ENCODE measurements at places on chromosomes 1 and 21. TPM values are rescaled to one million over a fixed set of nuclear protein-coding genes. Genes with fewer than 3 reads are reported as not detected.

DNA sequence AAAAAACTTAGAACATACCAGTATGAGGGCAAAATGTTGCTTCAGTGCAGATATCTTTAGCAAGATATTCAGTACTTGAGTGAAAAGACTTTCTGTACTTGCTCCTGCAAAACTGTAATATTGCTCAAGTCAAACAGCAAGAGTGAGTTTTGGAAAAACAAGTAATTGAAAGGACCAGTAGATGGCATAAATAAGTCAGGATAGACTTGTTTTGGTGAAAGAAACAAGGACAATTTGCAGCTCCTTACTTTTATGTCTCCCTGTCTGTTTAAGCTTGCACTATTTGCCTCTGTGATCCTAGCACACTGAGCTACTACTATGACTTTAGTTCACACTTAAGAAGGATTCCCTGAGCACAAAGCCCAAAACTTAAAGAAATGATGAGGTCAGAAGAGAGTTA is 39.1 kb downstream of the IFI44 start:
- DNase-seq: no peak
- H3K36me3 ChIP-seq: no peaks in the 10 kb centered on the region
- no peaks in the 10 kb centered on the region for H3K27me3 ChIP-seq
- H3K4me3 ChIP-seq: no peak overlapping the region

DNA sequence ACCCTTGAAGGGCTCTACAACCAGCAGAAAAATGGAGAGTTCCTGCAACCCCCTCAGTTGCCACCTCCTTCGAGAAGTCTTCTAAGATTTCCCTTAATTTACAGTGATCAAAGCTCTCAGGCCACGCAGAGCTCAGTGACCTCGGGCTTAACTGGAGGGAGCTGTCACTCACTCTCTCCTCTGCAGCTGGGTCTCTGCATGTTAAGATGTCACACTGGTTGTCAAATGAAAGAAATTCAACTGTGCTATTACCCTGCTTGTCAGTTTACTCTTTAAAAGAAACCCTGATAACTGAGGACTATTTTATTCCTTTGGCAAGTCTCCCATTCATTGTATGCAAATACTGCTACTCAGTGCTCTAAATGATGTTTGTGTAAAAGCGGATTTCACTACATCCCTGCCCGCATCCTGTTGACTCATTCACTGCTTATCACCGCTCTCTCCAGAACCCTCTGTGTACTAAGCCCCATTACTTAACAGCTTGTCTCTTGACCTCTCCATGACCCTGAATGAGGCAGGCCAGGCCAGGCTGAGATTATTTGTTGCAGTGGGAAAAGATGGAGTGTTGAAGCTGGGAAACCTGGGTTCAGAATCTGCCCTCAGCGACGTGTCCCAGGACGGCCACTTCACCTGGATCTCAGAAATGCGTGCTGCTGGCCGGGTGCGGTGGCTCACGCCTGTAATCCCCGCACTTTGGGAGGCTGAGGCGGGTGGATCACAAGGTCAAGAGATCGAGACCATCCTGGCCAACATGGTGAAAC is 13.7 kb downstream of the DHRS3 start:
- H3K4me1 ChIP-seq: no peaks in the 10 kb centered on the region
- H3K27me3 ChIP-seq: no peaks in the 10 kb centered on the region
- no peak overlapping the region for H3K4me3 ChIP-seq
- H3K36me3 ChIP-seq: no peaks in the 10 kb centered on the region
- peak overlapping the region; percentile 68 for H3K27ac ChIP-seq

FCGR1A gene
- 6.4 TPM for total RNA-seq

FMO2 gene
- total RNA-seq: 66.6 TPM

KIF14 gene
- 0.41 TPM for total RNA-seq
